Amniotic epithelial cell (primary cell): ENCODE measurements at places on chromosomes 13 and 19.

GRCh38 chr13:60020288-60020687 is 143.4 kb downstream of the DIAPH3 start:
- no peak for DNase-seq

GRCh38 chr19:4304538-4305256 is at the start of gene FSD1:
FSD1 (plus strand) TSS chr19:4304598; CDS start chr19:4304747, 149 bp downstream.
- DNase-seq: no peak

DNA sequence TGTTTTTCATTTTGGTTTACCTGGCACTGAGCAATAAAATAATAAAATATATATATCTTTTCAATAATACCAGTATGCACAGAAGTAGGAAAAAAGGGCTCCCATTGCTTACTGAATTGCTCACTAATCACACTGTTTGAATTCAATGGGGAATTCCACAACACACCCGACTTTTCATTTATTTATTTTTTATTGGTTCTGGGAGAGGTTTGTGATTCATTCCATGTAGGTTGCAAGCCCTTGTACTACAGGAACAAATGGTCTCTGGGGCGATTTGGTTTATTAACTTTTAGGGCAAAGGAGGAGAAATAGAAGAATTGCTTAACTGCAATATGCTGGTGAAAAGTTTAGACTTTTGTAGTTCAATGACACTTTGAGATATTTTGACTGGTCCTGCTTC is 207.4 kb downstream of the DCT start:
- DNase-seq: no peak

- DNase-seq: no peak
These were observed 13.4 kb upstream of the SYT5 start for GRCh38 chr19:55193481-55193880.

- no peak for DNase-seq
These were observed 465.1 kb downstream of the SLITRK5 start for GRCh38 chr13:88136098-88136790.

GRCh38 chr19:12295191-12295590 is 508 bp upstream of the ZNF44 start:
- DNase-seq: no peak

- no peak for DNase-seq
These were observed 25.5 kb downstream of the GRTP1 start for GRCh38 chr13:113338451-113338850.
